Fibroblast of skin of left biceps (primary cell): ENCODE measurements at places on chromosomes 3 and 15.

GRCh38 chr3:192861972-192862371 is 55.7 kb downstream of the MB21D2 start:
- DNase-seq = no peak

DNA sequence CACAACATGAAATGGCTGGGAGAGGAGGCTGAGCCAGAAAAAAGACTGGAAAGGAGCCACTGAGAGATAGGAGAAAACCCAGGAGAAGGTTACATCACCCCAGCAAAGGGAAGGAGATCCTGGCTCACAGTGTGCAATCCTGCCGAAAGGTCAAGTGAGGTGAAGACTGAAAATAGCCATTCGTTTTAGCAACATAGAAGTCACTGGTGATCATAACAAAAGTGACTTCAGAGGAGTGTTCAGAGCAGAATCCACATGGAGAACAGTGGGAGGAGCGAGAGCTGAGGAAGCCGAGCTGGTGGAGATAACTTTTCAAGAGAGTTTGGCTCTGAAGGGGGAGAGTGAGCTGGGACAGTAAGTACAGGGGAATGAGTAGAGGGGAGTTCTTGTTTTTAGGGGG is 5.4 kb upstream of the HEG1 start:
- DNase-seq = peak; percentile 60

DNA sequence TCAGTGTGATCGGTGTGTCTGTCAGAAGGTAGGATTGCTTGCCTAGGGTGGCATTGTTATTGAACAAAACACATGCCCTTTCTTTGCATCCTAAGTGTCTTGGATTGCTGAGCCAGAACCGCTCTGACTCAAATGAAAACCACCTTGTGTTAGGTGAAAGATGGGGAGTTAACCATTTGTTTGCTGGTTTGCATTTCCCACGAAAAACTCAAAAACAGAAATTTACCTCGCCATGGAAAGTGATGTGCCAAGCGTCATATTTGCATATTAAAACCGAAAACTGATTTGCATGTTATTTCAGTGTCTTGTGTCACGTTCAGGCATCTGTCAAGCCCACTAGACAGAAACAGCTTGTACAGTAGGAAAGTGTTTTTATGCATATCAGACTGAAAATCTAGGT is 474.6 kb upstream of the TPRG1 start:
- no peak for DNase-seq

DNA sequence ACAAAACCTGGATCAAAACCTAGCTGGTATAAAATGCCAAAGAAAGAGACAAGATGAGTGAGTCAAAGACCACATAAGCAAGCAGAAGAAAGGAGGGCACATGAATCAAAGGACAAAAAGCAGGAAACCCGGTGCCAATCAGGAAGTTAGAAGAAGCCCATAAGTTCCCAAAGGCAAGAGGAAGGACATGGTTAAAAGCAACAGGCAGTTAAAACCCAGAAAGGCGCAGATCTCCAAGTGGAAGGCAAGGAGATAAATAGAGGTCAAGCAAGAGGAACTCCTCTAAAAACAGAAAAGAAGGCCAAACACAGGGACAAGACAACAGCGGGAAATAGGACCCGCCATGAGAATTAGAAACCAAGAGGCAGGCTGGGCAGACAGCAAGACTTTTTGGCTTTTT is 4.4 kb downstream of the TMOD2 start:
- no peak for DNase-seq

- no peak for DNase-seq
Measured at GRCh38 chr3:110670407-110670806, 401.2 kb upstream of the NECTIN3 start.

GRCh38 chr3:53599771-53600170 is 105.4 kb downstream of the CACNA1D start:
- DNase-seq = no peak

DNA sequence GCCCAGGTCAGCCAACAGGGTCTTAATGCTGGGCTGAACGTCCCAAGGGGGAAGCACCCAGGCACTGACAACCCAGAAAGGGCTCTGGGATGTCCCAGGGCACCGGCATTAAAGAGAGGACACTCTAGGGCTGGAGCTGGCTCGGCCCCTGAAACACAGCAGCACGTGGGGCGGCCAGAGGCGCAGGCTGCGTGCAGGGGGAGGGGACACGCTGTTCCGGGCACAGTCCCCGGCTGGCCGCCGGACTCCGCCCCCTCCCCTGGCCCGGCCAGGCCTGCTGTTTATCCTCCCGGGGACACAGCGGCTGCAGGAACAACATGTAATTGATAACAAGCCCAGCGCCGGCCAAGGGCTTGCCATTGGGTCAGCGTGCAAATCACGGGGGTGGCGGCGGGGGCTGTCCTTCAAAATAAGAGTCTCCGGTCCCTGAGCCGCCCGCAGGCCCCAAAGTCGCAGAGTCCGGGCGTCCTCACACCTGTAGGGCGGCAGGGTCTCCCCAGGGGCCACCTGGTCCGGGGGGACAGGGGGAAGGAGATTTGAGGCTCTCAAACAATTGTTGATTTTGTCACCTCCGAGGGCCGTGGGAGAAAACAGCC is 1.3 kb downstream of the KLF15 start:
- no peak for DNase-seq
